ENCODE measurements at places on chromosomes 2 and 18. TPM values are rescaled to one million over a fixed set of nuclear protein-coding genes. Genes with fewer than 3 reads are reported as not detected.

DNA sequence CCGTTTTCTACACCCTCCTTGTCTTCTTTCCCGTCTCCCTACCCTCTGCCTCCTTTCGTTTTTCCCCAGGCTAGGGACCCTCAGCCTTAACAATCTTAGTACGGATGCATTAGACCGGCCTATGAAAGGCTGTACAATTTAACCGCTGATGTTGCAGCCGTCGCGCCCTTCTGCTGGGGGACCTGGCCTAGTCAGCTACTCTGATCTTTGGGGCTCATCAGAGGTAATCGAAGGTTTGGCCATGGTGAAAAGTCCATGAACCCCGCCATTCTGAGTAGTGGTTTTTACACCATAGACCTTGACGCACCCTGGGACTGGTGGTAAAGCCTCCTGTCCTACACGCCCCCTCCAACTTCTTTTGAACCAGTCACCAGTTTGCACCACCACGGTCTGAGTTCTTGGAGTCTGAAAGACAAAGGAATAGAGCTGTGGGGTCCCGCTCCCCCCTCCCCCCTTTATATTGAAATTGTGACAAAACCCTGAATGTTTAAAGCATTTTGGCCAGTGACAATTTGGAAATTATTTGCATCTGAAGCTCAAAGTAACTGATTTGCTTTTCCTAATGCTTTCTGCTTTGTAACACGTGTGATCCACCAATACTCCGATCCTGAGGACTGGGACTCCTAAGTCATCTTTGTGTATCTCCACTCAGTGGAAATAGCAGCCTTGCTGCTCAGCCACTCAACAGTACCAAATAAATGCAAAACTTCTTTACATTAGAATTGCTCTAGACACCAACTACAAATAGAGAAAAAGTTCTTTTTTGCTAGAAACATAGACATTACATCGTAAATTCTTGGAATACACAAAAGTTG lies 642 bp upstream of the SRSF7 start:
- DNase-seq = peak; percentile 69

GRCh38 chr2:226692521-226693126 lies 107.0 kb downstream of the IRS1 start:
- DNase-seq = no peak

GRCh38 chr2:120261387-120262006 lies 8.8 kb downstream of the RALB start:
- no peak for DNase-seq

Gene AMER3
- total RNA-seq = not detected

Gene RRM2
- 4.2 TPM for total RNA-seq

DNA sequence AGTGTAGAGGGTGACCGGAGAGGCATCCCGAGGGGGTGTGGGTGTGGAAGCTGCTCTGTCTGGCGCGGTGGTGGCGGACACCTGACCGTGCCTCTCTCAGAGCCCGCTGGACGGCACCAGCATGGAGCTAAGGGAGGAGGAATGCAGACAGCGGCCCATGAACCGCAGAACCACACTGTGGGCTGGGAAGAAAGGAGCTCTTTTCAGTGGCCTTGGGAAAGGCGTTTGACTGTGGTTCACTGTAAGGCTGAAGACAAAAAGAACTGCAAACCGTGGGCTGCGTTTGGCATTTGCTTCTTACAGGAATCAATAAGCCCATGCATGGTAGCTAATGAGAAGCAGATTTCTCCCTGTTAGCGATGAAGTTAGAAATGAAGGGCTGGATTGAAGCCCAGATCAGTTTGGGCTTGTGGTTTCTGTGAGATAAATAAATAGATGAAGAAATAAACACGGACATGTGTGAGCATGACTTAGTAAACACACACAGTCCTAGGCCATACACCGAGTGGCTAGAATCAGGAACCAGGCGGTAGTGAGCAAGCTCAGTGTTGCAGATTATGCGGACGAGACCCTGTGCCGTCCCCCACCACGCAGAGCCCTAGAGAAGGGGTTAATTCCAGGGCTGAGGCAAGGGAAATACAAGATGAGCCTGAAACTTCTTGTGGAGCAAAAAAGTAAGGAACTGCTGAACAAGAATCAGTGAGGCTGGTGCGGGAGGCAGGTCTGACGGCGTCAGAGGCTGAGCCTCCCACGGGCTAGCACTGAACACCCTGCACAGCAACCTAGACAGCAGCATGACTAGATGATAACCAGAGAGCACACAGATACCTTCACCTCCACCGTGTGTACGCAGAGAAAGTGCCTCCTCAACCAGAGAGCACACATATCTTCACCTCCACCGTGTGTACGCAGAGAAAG lies 29.3 kb upstream of the NFATC1 start:
- DNase-seq = no peak

DNA sequence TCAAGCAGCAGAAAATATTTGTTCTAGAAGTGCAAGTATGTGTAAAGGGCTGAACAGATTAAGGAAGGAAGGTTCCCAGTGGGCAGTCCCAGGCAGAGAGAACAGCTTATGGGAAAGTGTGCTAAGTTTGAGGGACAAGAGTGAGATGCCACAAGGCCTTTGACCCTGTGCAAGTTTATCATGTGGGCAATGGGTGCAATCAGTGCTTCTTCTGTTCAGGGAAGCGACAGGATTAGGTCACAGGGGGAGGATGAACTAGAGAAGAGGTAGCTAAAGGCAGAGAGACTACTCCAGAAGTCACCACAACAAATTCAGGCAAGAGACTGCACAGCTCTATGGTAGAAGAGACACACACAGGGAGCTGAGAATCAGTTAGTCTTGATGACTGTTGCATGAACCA lies 44.3 kb downstream of the LPIN2 start:
- DNase-seq = no peak

- no peak for DNase-seq
Measured at GRCh38 chr2:32095671-32096070, 32.3 kb downstream of the SPAST start.

- no peak for DNase-seq
Measured at GRCh38 chr2:238413368-238413767, 13.4 kb upstream of the ASB1 start.

Gene HOXD10
- total RNA-seq = not detected

DNA sequence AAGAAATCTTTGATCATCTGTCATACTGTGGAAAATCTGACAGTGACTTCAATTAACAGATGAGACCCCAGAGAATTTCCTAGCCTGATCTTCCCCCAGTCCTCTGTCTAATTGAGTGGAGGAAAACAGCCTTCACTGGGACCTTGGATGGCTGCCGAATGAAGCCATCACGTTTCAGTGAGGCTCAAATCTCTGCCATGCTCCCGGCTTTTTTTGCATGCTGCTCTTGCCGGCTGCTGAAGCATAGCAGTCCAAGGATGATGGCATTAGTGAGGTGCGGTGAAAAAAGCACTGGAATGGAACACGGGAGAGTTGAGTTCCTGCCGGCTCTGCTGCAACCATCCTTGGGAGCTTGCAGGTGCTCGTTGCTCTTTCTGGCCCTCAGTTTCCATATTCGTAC lies 430.5 kb downstream of the SLC4A3 start:
- no peak for DNase-seq
